ENCODE measurements at places on chromosomes 7 and 10.

- DNase-seq, result no peak
Measured at GRCh38 chr7:27121684-27122076, 8.9 kb downstream of the HOXA4 start.

DNA sequence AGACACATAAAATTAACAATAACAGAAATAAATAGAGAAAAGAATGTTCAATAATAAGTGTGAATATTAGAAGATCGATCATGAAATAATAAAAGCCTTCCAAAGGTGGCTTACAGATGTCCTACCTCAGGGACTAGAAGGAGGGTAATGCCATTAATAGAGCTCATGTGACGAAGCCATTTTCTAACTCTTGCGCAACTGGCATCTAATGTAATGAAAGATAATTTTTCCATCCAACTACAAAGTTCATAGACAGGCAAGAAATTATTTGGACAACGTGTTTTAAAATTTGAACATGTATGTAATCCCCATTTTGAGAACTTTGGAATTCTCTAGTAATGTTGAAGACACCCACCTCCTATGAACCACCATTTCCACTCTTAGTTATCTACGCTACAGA lies 1394.3 kb upstream of the LRRTM3 start:
- no peak for DNase-seq

DNA sequence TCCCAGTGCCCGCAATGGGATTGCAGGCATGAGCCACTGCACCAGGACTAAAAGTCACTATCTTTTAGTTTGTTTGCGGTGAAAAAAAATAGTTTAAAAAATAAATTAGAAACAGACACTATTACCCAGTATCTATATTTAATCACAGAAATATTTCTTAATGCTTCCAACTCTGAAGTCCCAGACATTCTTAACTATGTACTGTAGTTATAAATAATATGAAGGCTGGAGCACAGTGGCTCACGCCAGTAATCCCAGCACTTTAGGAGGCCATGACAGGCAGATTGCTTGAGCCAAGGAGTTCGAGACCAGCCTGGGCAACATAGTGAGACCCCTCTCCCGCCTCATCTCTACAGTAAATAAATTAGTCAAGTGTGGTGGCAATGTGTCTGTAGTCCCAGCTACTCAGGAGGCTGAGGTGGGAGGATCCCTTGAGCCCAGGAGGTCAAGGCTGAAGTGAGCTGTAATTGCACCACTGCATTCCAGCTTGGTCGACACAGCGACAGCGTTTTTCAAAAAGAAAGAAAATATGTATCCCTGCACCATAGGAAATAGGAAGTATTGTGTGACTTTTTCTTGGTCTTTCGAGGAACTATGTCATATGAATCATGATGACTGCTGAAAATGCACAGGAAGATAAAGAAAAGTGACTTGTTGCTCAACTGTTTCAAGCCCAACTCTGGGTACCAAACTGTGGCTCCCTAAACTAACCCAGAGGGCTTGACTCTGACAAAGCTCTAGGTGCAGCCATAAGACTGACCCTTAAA lies 74.9 kb upstream of the STEAP1B start:
- DNase-seq, result no peak

GRCh38 chr10:66843396-66843795 lies 82.4 kb upstream of the LRRTM3 start:
- DNase-seq, result no peak

- no peak for DNase-seq
Measured at GRCh38 chr10:102988404-102989314, 70.6 kb downstream of the CNNM2 start.

DNA sequence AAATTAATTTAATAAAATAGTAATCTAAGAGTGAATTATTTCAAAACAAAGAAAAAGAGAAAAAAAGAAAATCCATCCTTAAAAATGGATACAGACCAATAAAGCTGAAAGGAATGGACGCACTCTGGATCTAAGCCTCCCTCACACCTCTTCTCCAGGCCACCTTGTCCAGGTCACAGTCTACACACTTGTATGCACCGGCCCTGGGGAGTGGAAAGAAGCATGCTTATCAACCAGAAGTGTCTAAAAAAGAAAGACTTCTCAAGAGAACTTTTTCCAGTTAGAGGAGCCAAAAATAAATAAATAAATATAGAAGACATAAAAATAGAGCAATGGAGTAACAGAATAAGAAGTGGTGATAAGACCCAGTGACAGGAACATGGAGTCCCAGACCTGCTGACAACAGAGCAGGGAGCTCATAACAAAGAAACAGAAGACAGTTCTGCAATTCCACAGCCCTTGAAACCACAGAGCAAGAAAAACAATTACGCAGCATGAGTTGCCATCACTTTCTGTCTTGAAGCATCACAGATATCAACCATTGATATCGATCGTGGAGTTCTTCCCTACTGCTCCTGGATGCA lies 311.7 kb upstream of the NFE2L3 start:
- DNase-seq, result no peak

DNA sequence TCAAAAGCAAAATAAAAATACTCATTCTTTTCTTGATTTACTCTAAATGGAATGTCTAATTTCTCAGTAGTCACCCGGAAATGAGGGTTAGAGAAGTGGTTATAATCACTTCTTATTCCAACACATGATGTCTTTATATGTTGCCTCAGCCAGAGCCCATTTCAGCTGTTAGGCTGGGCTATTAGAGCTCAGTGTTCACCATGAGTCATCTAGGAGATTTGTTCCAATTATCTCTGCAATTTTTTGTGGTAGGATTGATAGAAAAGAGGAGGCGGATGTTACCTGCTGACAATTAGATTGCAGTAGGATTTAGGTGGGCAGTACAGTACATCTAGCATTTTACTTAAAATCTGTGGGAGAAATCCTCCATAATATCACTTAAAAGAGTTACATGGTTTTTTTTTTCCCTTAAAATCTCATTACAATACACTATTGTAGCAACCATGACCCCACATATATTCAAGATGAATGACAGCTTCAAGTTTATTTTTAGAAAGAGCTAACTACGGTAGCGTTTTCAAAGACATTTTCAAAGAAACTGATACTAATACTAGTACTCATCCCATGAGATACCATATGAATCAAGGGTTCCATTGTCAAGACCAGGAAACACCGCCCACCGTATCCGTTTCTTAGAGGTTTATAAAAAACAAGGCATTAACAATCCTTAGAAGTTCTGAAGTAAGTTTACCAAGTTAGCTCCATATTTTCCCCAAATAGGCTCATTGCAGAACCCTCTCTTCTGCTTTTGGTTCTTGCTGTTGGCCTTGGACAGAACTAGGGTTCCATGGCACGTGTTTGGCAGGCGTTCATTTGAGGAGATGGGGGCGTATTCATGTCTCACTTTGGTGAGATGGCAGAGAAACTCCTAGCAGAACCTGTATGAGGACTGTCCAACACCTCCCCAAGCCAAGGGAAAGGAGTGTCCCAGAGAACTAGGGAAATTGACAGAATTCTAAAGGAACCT lies 10.4 kb downstream of the CPA2 start:
- peak; percentile 2 for DNase-seq

- DNase-seq, result no peak
Measured at GRCh38 chr10:108696792-108697477, 1226.4 kb downstream of the XPNPEP1 start.

- DNase-seq, result no peak
Measured at GRCh38 chr7:82672078-82672477, 228.5 kb upstream of the CACNA2D1 start.

DNA sequence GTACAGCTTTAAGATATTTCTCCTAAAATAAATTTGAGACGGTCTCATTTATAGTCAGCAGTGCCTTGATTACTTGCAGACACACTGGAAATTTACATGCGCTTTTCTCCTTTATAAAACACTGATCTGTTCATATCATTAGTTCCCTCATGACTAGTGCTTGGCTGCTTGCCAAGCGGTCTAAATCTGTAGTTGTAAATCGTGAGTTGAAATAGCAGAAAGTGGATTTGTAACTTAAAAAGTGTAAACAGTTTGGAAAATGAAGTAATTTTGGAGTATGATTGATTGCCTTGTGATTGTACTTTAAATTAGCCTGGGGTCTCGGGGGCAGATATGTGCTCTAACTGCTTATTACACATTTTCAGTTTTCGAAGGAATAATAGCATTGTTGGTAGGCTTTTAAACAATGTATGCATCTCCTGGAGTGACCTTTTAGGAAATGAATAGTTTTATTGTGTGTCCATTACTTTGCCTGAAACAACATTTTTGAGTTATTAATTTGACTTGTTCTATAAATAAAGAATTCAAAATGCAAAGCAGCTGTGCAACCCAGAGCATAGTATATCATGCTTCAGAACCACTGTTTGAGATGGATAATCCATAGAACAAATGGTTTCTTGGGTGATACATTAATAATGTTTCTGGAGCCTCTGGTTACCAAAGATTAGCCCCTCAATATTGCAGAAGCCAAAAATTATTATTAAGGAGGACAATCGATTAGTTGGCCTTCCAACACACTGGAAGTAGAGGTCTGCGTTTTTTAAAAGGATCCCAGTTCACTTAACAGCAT lies 73.3 kb downstream of the ARID5B start:
- DNase-seq, result no peak

DNA sequence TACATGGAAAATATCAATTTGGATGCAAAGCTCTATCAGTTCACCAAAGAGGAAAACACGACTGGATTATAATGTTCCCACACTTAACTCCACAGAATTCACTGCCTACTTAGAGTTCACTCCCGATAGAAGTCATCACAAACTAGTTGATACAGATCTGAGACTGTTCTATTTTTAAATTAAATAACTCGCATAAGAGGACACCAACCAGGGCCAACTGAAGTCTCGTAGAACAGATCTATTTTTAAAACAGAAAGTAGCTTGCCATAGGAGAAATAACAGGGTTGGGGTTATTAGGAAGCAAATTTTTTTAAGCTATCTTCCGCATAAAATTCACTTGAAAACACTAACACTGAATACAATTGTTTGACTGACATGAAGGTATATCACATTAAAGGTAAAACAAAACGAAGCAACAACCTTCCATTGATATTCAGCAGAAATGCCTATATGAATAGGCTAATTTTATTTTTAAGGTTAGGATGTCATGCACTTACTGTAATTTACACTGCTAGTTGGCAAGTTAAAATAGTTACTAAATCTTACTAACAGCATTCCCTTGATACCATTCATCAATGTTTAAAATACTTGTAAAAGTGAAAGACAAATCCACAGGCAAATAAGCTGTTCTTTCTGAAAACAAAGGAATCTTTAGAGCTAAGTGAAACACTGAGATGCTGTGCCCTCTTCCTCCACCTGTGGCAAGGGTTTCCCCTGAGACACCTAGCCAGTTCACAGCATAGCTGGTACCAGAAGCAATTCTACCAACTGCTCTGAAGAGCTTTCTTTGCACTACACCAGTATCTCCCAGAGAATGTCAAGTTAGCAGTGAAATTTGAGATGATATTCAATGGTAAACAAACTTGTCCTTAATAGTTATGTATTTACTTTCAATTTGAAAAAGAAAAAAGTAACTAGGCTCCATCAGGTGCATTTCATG lies 186.7 kb upstream of the ANK3 start:
- DNase-seq, result no peak

DNA sequence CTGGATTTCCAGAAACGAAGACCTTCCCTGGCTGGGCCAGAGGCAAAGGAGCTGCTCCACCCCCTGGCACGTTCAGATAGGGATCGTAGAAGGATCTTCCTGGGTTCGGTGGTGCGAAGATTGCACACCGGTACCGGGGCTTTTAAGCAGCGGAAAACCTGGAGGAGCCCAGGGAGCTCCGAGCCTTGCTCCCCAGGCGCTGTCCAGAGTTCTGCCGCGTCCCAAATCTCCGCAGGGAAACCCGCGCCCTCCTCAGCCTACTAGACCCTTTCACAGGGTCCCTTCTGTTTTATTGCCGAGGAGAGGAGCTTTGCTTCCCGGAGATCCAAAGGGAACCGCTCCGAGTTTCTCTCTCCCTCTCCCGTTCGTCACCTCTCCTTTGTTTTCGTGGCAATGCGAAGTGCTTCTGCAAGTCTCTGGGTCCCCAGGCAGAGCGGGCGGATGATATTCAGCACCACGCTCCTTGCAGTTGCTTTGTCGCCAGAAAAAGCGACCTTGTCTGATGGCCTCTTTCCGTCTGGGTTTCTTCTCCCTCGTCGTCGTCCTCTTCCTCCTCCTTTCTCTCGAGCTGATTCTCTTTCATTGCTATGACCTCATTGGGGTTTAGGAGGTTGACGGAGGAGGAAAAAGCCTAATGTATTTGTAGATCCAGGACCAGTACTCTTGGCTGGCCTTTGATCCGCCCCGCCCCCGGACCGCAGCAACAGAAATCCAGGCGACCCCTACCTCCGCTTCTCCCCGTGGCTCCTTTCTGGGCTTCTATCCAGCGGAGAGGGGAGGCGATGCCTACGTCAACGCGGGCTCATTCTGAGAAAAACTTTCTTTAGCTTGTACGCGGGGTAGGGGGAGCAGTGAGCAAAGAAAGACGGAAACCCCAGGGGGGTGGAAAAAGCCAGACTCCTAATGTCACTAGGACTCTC lies at the start of gene TMEM196:
TSS of gene TMEM196 (minus strand) at position 777 of the 920 bp plus-strand sequence. CDS start 921 bp downstream, outside the sequence.
- no peak for DNase-seq

DNA sequence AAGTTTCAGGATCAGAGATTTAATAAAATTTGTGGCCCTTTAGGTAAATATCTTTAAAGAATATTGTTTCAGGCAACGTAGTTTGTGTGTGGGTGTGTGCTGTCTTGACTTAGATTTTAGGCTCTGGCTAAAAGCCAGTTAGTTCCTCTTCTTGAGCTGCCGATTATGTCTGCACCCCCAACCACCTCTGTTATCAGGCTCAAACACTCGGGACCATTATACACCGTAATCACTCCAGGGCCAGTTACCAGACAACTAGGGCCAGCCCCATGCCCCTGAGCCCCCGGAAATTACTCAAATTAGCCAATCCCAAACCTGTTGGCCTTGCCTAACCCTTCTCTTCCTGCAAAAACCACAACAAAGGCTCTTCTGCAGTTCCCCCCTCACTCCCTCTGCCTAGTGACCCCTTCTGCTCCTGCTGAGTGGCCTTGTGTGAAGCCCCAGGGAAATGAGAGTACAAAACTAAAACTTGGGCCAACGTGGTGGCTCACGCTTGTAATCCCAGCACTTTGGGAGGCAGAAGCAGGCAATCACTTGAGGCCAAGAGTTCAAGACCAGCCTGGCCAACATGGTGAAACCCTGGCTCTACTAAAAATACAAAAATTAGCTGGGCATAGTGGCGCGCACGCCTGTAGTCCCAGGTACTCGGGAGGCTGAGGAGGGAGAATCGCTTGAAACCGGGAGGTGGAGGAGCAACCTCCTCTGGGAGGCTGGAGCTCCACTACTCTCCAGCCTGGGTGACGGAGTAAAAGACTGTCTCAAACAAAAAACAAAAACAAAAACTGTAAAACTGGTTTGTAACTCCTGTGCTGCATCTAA lies 9.2 kb upstream of the HNRNPF start:
- DNase-seq, result no peak

GRCh38 chr7:31646942-31647341 lies 40.1 kb upstream of the PPP1R17 start:
- DNase-seq, result no peak
